Activated gamma-delta T cell (primary cell): ENCODE measurements at places on chromosomes 5 and 9.

GRCh38 chr5:161167016-161167767 lies 315.2 kb upstream of the ATP10B start:
- no peak for DNase-seq

- no peak for DNase-seq
Measured at GRCh38 chr5:68482199-68482598, 266.6 kb downstream of the PIK3R1 start.

GRCh38 chr9:126448865-126449577 lies 122.4 kb downstream of the MVB12B start:
- no peak for DNase-seq

- DNase-seq: no peak
Measured at GRCh38 chr5:86869268-86869667, 251.5 kb downstream of the COX7C start.

DNA sequence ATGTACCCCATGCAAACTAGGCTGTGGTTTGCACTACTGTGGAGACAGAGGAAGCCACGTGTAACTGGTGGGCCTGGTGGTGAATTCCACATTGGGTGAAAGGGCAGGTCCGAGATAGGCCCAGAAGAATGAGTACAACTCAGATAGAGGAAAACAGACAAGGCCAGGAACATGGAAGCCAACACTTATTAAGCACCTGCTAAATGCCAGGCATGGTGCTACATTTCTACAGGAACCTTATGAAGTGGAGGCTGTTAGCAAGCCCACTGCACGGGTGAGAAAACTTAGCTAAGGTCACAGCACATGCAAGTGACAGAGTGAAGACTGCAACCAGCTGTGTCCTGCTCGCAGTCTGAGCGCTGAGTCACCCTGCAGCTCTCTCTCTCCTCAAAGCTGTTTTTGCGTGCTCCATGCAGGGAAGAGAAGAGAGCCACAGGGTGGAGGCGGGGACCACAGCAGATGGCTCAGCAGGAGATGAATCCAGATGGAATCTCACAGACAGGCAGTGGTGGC lies 65.5 kb upstream of the SPTLC1 start:
- no peak for DNase-seq

DNA sequence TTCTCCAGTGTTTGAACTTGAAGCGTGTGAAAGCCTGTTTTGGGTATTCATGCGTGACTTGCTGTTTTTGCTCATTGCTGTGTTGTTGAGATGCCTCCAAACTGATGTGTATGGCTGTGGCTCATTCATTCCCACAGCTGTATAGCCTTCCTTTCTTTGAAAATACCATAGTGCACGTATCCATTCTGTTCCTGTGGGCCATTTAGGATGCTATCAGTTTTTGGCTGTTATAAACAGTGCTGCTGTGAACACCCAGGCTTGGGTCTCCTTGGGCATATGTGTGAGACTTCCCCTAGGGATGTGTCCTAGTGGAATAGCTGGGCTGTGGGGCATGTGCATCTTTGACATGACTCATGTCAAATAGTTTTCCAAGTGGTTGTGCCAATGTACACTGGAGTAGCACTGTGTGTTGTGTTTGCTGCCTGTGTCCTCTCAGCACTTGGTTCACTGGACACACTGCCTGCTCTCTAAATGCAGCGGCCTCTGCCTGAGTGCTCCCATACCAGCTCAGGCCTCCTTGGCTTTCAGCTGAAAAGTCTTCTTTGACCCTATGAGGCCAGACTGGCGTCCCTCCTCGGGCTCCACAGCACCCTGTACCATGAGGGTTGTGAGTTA lies 102.6 kb upstream of the TBC1D2 start:
- no peak for DNase-seq

DNA sequence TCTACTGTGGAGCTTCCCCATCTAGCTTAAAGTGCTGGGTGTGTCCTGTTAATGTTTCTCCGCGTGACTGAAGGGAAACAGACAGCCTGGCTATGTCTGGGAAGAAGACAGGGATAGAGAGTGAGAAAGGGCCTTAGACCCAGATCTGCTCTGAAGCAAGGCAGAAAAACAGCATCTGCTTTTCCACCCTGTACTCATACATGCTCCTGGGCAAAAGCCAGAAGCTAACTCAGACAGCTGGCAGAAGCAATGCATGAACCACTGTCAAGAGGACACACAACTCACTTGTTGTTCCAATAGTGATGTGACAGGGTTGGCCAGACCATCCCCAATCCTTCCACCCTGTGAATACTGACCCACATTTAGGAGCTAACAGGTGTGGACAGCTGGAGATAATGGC lies 63.3 kb downstream of the DPYSL3 start:
- no peak for DNase-seq

- DNase-seq: no peak
Measured at GRCh38 chr5:95153511-95153910, 131.4 kb downstream of the MCTP1 start.

DNA sequence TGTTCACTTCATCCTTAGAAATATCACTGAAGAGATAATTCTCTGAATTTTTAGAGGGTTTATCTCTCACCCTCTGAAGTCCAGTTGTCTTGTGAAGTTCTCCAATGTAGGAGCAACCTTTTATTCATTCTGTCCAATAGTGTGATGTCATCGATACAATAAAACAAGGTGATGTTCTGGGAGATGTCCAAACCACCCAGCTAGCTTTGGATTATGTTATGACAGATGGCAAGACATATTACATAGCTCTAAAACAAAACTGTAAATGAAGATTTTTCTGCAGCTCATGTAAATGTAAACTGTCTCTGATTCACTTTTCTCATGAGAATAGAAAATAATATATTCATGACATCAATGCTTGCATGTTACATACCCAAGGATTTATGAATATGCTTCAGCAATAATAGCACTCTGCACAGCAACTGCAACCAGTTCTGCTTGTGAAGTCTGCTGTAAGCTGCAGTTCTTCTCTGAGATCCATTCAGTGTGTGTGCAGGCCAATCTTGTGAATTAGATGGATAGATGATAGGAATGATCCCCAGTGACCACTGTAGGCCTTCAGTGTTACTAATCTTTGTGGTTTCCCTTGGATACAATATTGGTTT lies 172.6 kb upstream of the CDH12 start:
- no peak for DNase-seq

- DNase-seq: peak; percentile 63
Measured at GRCh38 chr5:139392678-139393496, 2.0 kb downstream of the PROB1 start.

DNA sequence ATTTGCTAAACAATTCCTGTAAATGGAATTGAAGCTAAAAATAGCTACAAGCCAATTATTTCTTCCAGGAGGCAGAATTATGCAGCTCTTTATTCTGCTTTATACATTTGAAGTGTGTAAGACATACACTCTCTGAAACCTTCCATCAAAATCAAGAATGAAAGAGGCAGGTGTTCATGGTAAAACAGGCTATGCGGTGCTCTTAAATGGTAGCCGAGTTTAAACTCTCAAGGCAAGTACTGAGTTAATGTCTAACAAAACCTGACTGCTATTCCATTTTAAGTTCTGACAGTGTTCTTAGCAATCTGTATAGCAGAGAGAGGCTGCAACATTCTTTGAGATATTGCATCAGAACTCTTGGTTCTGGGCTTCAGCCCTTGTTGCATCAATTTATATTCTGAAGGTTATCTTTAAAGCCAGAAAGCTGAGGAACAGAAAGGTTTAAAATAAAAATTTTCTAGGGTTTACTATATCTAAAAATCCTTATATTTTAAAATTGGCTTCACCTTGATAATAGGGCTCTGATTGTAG lies 248.3 kb upstream of the CCNG1 start:
- no peak for DNase-seq

DNA sequence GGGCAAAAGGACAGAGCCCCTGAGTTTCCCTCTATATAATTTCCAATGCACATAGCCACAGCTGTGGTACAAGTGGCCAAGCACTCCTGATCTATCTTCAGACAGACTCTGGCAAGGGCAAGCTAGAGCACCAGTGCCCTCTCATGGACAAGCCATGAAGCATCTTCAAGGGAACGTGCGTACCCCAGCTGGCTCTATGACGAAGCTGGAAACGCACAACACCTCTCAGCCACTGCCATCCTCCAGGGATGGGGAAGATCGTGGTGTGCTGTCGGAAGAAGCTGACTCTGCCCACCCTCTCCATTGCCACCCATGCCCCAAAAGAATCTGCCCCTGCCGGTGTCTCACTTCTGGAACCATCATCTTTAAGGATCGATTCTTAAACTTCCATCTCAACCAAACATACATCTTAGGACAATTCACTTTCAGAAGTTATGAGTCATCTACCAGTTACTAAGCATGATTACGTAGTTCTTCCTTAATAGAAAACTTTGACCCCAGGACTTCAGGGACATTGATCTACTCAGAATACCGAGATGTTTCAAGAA lies 482.9 kb downstream of the AGTPBP1 start:
- no peak for DNase-seq

- DNase-seq: no peak
Measured at GRCh38 chr9:32344551-32345182, 39.8 kb upstream of the ACO1 start.

GRCh38 chr9:131835151-131835910 lies 95.5 kb upstream of the RAPGEF1 start:
- DNase-seq: no peak

GRCh38 chr9:118263949-118264348 lies 559.7 kb downstream of the TLR4 start:
- DNase-seq: no peak

DNA sequence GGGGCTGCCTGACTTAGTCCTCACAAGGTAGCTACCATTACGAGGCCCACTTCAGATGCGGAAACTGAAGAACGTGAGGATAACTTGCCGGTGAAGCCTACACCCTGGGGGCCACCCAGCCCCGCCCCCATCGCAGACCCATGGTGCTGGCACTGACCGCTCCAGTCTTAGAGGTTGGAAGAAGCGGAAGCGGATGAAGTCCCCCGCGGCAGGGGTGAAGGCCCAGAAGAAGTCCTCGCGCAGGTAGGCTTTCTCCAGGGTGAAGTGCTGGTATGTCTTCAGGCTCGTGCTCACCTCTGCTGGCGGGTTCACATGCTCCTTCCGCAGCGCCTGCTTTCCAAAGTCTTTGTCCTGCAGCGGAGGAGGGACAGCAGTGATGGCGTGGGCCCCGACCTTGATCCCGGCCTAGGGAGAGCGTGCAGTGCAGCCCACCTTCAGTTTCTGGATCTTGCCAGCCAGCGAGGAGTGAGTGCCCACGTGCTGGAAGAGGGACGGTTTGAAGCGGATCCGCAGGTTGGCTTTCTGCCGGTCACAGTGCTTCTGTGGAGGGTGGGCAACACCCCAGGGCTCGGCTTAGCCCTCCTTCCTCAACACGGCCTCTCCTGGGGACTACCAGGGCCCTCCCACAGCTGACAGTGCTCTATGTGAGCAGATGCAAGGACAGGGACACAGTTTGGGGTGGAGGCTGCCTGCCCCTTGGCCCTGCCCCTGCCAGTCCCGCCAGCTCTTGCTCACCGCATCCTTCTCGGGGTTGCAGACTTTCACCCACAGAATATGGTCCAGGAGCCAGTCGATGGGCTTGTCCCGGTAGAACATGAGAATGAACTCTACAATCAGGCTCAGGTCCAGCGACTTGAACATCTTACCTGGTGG lies 5.2 kb downstream of the LTC4S start:
- DNase-seq: no peak

GRCh38 chr9:127595611-127596010 lies 16.5 kb upstream of the STXBP1 start:
- no peak for DNase-seq

GRCh38 chr5:141223112-141223783 lies at the start of gene PCDHB14:
PCDHB14 (plus strand) TSS chr5:141223343; CDS start chr5:141223506, 163 bp downstream.
- no peak for DNase-seq

- no peak for DNase-seq
Measured at GRCh38 chr5:109006129-109006528, 258.4 kb downstream of the FER start.

GRCh38 chr9:27468462-27469110 lies 55.5 kb upstream of the IFNK start:
- no peak for DNase-seq

- DNase-seq: no peak
Measured at GRCh38 chr5:66892716-66893115, 296.5 kb downstream of the MAST4 start.

- no peak for DNase-seq
Measured at GRCh38 chr5:52063186-52063585, 679.9 kb downstream of the ISL1 start.

- no peak for DNase-seq
Measured at GRCh38 chr5:34016222-34016621, 8.4 kb upstream of the AMACR start.

DNA sequence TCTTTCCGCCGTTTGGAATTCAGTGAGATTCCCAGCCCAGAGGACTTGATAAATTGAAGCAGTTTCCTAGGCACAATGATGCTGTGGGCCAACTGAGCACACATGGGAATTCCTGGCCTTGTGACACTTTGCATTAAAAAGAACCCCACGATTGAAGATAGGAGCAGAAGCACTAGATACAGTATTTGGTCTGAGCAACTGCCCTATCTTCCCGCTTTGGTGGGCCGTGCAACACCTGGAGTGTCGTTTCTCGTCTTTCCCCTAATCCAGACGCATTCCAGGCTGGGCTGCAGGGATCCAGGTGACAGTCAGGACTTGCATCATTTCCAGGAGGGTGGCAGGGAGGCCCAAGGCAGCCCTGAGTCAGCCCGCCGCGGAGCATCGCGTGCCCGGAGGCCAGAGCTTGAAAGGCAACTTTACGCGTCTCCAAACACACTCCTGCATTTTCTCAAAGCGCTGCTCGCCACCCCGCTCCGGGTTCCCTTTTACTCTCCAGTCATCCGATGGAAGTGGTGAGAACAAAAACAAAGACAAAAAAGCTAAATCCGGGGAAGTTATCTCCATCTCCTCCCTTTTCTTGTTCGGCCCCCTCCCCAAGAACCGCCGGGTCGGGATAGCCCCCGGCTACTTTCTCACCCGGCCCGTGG lies 753 bp upstream of the STC2 start:
- no peak for DNase-seq

- no peak for DNase-seq
Measured at GRCh38 chr9:87148331-87149104, 201.2 kb upstream of the GAS1 start.

GRCh38 chr5:133780619-133781280 lies 168.4 kb upstream of the FSTL4 start:
- DNase-seq: no peak

GRCh38 chr5:9365512-9365911 lies 180.4 kb downstream of the SEMA5A start:
- no peak for DNase-seq

- DNase-seq: peak; percentile 85
Measured at GRCh38 chr5:75336615-75337336, at the start of gene HMGCR. HMGCR (plus strand) TSS chr5:75337220; CDS start chr5:75342606, 5,386 bp downstream.

- DNase-seq: no peak
Measured at GRCh38 chr5:75335486-75335885, 1.5 kb upstream of the HMGCR start.

DNA sequence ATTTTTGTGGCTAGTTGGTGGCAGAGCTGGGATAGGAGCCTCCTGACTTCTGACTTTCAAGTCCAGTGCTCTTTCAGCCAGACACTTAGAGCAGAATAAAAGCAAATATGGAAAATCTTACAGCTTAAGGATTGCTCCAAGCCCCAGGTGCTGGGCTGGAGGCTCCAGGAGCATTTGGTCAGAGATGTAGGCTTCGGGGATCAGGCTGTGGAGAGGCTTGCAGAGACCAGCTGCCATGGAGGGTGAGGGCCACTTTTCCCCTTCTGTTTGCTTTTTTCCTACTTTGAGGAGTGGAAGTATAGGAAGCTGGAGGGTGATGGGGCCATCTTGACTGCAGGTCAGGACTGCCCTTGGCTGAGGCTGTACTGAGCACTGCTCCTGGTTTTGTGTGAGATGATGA lies 58.9 kb downstream of the RGS3 start:
- DNase-seq: no peak
